ENCODE measurements at places on chromosomes 6 and 20. TPM values are rescaled to one million over a fixed set of nuclear protein-coding genes. Genes with fewer than 3 reads are reported as not detected.
A peak's percentile ranks its signal among the peaks of the same experiment; 100 is the strongest.

- no peaks in the 10 kb centered on the region for H3K4me1 ChIP-seq
- no peaks in the 10 kb centered on the region for H3K36me3 ChIP-seq
- H3K4me3 ChIP-seq = no peak overlapping the region
- H3K27ac ChIP-seq = no peak overlapping the region
- no peak for DNase-seq
Measured at GRCh38 chr20:55881204-55881603, 124.1 kb downstream of the CBLN4 start.

- H3K36me3 ChIP-seq = no peaks in the 10 kb centered on the region
- peaks cover 10% of the 10 kb centered on the region for H3K4me1 ChIP-seq
- no peaks in the 10 kb centered on the region for H3K27me3 ChIP-seq
- DNase-seq = peak; percentile 58
Measured at GRCh38 chr20:21719592-21720214, 14.2 kb downstream of the PAX1 start.

The SIRPD gene
- total RNA-seq = not detected

DNA sequence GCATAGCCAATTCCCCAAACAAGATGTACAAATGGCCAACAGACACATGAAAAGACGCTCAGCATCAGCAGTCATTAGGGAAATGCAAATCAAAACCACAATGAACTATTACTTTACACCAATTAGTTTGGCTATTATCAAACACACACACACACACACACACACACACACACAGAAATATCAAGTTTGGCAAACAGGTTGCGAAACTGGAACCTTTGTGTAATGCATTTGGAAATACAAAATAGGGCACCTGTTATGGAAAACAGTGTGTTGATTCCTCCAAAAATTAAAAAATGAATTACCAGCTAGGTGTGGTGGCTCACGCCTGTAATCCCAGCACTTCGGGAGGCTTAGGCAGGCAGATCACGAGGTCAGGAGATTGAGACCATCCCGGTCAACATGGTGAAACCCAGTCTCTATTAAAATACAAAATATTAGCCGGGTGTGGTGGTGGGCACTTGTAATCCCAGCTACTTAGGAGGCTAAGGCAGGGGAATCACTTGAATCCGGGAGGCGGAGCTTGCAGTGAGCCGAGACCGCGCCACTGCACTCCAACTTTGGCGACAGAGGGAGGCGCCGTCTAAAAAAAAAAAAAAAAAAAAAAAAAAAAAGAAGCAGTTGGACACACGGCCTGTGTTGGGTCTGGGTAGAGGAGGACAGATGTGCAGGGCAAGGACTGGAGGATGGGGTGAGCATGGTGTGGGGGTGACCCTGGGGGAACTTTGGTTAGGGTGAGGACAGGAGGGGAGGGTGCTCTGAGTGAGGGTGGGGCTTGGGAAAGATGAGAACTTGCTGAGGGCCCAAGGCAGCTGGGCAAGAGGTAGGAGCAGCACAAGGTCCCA is 23.8 kb downstream of the HLA-F start:
- DNase-seq = no peak
- no peaks in the 10 kb centered on the region for H3K27me3 ChIP-seq
- H3K4me1 ChIP-seq = peaks cover 14% of the 10 kb centered on the region
- no peak overlapping the region for H3K4me3 ChIP-seq
- no peaks in the 10 kb centered on the region for H3K36me3 ChIP-seq
- H3K27ac ChIP-seq = no peak overlapping the region

DNA sequence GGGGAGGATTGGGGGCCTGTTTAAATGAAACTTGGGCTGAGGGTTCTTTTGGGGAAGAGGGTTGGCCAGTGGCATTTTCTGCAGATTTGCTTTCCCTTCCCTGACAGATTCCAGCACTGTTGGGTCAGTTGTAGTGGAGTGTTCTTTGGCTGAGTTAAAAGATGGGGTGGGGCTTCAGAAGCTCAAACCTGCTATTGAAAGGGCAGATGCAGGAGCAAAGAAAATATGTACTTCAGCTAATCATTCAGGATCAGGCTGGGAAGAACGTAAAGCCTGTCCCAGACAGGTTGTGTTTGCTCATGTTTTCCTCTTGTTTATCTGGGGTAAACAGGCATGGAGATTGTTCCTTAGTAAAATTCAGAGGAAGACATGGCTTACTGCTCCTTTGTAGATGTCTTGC is 2.5 kb downstream of the SASH1 start:
- H3K4me3 ChIP-seq = peak overlapping the region; percentile 6
- peak overlapping the region; percentile 95 for H3K27ac ChIP-seq
- no peaks in the 10 kb centered on the region for H3K36me3 ChIP-seq
- no peaks in the 10 kb centered on the region for H3K27me3 ChIP-seq
- peak; percentile 51 for DNase-seq

- no peak overlapping the region for H3K27ac ChIP-seq
- H3K4me3 ChIP-seq = no peak overlapping the region
- no peaks in the 10 kb centered on the region for H3K36me3 ChIP-seq
Measured at GRCh38 chr20:51341581-51341980, 200.9 kb downstream of the NFATC2 start.
